Muscle of leg (tissue), 16 donors: ENCODE measurements at places on chromosomes 6 and 20. TPM values are rescaled to one million over a fixed set of nuclear protein-coding genes. Genes with fewer than 3 reads are reported as not detected.

- H3K4me1 ChIP-seq, result peaks cover 8% of the 10 kb centered on the region
- DNase-seq, result no peak
- H3K36me3 ChIP-seq, result no peaks in the 10 kb centered on the region
- no peak overlapping the region for H3K27ac ChIP-seq
Measured at GRCh38 chr20:32893263-32894025, 34.7 kb downstream of the EFCAB8 start.

The SMLR1 gene
- not detected for total RNA-seq

GRCh38 chr6:57435475-57436160 is 118.2 kb downstream of the PRIM2 start:
- H3K27me3 ChIP-seq, result no peaks in the 10 kb centered on the region
- H3K4me3 ChIP-seq, result no peak overlapping the region
- H3K27ac ChIP-seq, result no peak overlapping the region
- no peaks in the 10 kb centered on the region for H3K4me1 ChIP-seq
- DNase-seq, result no peak
- H3K36me3 ChIP-seq, result no peaks in the 10 kb centered on the region

The TPBG gene
- total RNA-seq, result 11.4 TPM

The PI3 gene
- total RNA-seq, result not detected

The CD40 gene
- 6.0 TPM for total RNA-seq

- no peaks in the 10 kb centered on the region for H3K36me3 ChIP-seq
- no peak overlapping the region for H3K4me3 ChIP-seq
- H3K27me3 ChIP-seq, result no peaks in the 10 kb centered on the region
- H3K4me1 ChIP-seq, result no peaks in the 10 kb centered on the region
Measured at GRCh38 chr6:24972311-24972958, 36.7 kb upstream of the RIPOR2 start.

DNA sequence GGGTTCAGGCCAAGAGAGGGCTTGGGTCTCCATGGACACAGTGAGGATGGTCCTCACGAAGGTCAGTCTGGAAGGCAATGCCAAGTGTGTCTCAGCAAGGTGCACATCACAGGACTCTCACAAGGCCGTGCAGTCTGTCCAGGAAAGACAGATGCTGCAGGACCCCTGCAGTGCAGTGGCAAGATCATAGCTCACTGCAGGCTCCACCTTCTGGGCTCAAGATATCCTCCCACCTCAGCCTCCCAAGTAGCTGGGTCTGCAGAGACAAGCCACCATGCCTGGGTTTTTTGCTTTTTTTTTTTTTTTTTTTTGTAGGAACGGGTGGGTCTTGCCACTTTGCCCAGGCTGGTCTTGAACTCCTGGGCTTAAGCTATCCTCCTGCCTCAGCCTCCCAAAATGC is 26.4 kb downstream of the ZMYND8 start:
- H3K27ac ChIP-seq, result no peak overlapping the region
- no peak for DNase-seq
- no peak overlapping the region for H3K4me3 ChIP-seq
- no peaks in the 10 kb centered on the region for H3K27me3 ChIP-seq
- H3K4me1 ChIP-seq, result peaks cover 14% of the 10 kb centered on the region

- peak; percentile 74 for DNase-seq
- H3K27ac ChIP-seq, result no peak overlapping the region
- no peaks in the 10 kb centered on the region for H3K27me3 ChIP-seq
- H3K4me3 ChIP-seq, result no peak overlapping the region
- H3K36me3 ChIP-seq, result no peaks in the 10 kb centered on the region
- H3K4me1 ChIP-seq, result no peaks in the 10 kb centered on the region
Measured at GRCh38 chr6:23696992-23697391, 429.0 kb upstream of the NRSN1 start.

- no peak overlapping the region for H3K27ac ChIP-seq
- H3K36me3 ChIP-seq, result no peaks in the 10 kb centered on the region
- DNase-seq, result no peak
Measured at GRCh38 chr6:92459606-92460005, 959.8 kb downstream of the EPHA7 start.

- H3K4me1 ChIP-seq, result no peaks in the 10 kb centered on the region
- H3K27me3 ChIP-seq, result no peaks in the 10 kb centered on the region
- no peak overlapping the region for H3K27ac ChIP-seq
Measured at GRCh38 chr6:68652117-68652536, 17.0 kb downstream of the ADGRB3 start.

The SLC44A4 gene
- 0.18 TPM for total RNA-seq

DNA sequence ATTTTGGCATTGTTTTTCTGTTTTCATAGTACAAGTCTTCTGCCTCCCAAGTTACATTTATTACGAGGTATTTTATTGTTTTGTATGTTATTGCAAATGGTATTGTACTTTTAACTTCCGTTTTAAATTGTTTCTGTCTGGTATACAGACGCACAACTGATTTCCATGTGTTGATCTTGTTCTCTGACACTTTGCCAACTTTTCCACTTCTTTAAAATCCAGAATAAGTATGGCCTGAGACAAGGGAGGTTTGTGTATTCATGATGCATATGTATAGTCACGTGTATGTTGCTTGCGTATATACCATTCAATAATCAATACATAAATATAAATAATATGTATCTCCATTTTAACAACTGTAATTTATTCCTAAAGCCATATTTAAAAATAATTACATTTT is 41.2 kb downstream of the THBS2 start:
- DNase-seq, result peak; percentile 67
- peak overlapping the region; percentile 37 for H3K4me3 ChIP-seq
- H3K27ac ChIP-seq, result peak overlapping the region; percentile 53
- H3K27me3 ChIP-seq, result no peaks in the 10 kb centered on the region
- peaks cover 12% of the 10 kb centered on the region for H3K4me1 ChIP-seq

The CDH4 gene
- total RNA-seq, result 0.66 TPM

- no peak overlapping the region for H3K4me3 ChIP-seq
- no peaks in the 10 kb centered on the region for H3K36me3 ChIP-seq
- H3K4me1 ChIP-seq, result no peaks in the 10 kb centered on the region
- H3K27ac ChIP-seq, result no peak overlapping the region
Measured at GRCh38 chr6:154569156-154569862, 58.8 kb upstream of the CNKSR3 start.

The TRAPPC3L gene
- total RNA-seq, result 0.09 TPM

DNA sequence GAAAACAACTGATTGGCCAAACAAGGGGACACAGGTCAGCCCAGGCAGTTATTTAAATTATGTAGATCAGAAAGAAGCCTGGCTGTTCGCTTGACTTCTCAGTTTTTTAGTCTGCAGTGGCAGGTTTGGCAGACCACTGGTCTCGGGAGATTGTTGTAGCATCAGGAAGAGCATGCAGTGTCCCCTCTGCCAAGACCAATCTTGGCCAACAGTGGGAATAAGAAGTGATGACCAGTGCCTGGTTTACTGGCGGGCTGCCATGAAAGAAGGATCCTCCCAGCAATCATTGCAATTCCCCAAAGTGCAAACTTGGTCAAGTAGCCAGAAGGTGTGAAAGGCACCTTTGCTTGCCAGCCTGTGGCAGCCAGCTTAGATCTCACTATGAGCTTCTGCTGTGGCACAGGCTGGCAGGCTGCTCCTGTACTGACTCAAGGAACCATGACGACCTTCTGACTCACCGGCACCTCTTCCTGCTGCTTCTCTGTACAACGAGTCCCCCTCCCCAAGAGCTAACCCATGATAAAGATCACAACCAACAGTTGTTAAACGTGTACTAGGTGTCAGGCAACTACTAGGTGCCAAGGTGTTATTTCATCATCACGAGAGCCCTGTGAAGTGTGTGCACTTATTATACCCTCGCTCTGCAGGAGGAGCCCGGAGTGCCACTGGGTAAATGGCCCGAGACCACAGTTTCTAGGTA is 76.8 kb upstream of the DUSP22 start:
- no peak overlapping the region for H3K4me3 ChIP-seq
- no peaks in the 10 kb centered on the region for H3K4me1 ChIP-seq
- no peaks in the 10 kb centered on the region for H3K36me3 ChIP-seq
- H3K27me3 ChIP-seq, result peaks cover 13% of the 10 kb centered on the region

DNA sequence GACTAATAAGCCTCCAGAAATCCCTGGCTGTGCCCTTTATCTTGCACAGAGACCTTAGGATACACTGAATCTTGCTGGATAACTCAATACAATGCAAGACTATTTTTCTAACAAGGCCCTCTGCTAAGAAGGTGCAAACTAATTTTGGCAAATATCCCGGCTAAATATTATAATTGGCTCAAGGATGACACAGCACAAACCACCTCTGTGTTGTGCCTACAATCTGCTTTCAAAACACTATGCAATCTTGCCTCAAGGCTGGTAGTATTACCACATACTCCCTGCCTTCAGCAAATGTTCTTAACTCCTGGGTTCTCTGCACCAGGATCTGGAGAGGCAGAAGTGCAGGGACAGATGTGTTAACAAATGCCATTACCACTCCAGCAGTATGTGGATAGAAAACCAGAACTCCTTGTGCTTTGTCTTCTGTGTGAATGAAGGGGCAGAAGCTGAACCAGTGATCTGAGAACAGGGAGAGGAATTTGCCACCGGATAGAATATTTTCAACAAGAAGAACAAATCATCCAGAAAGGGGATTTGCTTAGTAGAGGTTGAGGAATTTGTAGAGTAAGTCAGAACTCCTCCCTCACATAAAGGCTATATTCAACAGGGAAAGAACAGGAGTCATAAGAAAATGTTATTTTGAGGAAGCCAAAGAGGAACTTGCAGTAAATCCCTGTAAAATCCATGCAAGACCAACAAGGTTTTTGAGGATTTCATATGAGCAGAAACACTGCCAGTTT is 74.1 kb upstream of the SLC4A11 start:
- no peak for DNase-seq
- H3K4me3 ChIP-seq, result no peak overlapping the region
- H3K27ac ChIP-seq, result no peak overlapping the region
- peaks cover 57% of the 10 kb centered on the region for H3K36me3 ChIP-seq

The SLC24A3 gene
- total RNA-seq, result 5.9 TPM

- no peak overlapping the region for H3K27ac ChIP-seq
- H3K27me3 ChIP-seq, result no peaks in the 10 kb centered on the region
- no peaks in the 10 kb centered on the region for H3K4me1 ChIP-seq
Measured at GRCh38 chr20:52616629-52617028, 355.5 kb upstream of the TSHZ2 start.

DNA sequence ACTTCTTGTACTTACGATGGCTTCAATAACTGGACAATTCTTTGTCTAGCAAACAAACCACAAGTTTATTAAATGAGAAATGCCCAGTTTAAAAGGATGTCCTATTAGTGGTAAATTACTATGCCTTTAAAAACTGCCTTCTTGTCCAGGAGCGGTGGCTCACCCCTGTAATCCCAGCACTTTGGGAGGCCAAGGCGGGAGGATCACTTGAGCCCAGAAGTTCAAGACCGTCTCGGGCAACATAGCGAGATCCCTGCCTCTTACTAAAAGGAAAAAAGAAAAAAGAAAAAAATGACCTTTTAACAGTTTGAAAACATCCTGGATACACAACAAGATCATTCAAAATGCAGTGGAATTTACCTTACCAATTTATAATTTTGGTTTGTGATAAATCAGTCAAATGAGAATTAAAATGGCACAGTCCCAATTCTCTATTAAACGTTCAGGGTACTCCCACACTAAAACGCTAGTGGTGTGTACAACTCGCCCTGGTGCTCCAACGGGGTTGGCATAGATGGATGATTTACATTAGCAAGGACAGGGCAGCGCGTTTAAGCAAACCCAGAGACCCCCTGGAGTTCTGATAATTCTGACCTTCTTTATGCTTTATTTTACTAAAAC is 2.3 kb downstream of the ZBTB2 start:
- no peak for DNase-seq
- H3K4me3 ChIP-seq, result peak overlapping the region; percentile 94
- peaks cover 24% of the 10 kb centered on the region for H3K4me1 ChIP-seq
- no peaks in the 10 kb centered on the region for H3K27me3 ChIP-seq

The OR12D3 gene
- not detected for total RNA-seq

- H3K27ac ChIP-seq, result no peak overlapping the region
- no peaks in the 10 kb centered on the region for H3K36me3 ChIP-seq
- H3K4me3 ChIP-seq, result no peak overlapping the region
- peaks cover 3% of the 10 kb centered on the region for H3K4me1 ChIP-seq
- no peak for DNase-seq
Measured at GRCh38 chr6:134690048-134690447, 259.9 kb downstream of the ALDH8A1 start.

DNA sequence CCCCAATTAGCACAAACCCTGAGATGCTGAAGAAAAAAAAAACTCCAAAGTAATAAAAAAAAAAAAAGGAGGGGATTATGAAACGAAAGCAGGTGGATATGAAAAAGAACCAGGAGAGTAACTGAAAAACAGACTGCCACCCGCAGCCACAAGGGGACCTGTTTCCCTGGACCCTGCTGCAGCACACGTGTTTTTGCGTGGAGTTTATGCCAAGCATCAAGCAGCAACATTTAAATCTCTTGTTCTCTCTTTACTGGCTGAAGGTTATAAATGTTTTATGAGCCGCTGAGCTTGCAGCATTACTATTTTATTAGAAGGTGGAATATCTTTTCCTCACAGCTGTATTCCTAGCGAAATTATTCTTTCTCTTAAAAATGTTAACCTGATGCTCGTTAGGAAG is 131.6 kb upstream of the OLIG3 start:
- peak; percentile 7 for DNase-seq
- H3K4me1 ChIP-seq, result no peaks in the 10 kb centered on the region
- H3K27me3 ChIP-seq, result no peaks in the 10 kb centered on the region
- H3K27ac ChIP-seq, result no peak overlapping the region
- H3K36me3 ChIP-seq, result no peaks in the 10 kb centered on the region
- H3K4me3 ChIP-seq, result no peak overlapping the region
